AG04450 (cell line): ENCODE measurements at places on chromosomes 11 and 22. TPM values are rescaled to one million over a fixed set of nuclear protein-coding genes. Genes with fewer than 3 reads are reported as not detected.

DNA sequence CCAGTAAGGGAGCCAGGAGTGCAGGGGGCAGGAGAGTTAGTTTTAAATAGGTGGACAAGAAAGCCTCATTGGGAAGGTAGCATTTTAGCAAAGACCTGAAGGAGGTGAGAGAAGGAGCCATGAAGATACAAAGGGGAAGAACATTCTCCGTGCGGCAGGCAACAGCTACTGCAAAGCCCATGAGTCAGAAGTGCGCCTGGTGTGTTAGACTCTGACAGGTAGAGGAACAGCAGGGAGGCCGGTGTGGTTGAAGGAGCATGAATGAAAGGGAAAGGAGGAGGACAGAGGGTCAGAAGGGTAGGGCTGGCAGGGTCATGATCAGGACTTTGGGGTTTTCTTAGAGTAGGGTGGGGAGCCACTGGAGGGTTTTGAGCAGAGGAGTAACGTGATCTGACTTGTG lies 34.5 kb upstream of the PAMR1 start:
- DNase-seq, result no peak

GRCh38 chr22:49301398-49302149 lies 526.1 kb downstream of the BRD1 start:
- no peak for DNase-seq

- DNase-seq, result no peak
Observed at GRCh38 chr22:28019881-28020861, 101.1 kb upstream of the PITPNB start.

DNA sequence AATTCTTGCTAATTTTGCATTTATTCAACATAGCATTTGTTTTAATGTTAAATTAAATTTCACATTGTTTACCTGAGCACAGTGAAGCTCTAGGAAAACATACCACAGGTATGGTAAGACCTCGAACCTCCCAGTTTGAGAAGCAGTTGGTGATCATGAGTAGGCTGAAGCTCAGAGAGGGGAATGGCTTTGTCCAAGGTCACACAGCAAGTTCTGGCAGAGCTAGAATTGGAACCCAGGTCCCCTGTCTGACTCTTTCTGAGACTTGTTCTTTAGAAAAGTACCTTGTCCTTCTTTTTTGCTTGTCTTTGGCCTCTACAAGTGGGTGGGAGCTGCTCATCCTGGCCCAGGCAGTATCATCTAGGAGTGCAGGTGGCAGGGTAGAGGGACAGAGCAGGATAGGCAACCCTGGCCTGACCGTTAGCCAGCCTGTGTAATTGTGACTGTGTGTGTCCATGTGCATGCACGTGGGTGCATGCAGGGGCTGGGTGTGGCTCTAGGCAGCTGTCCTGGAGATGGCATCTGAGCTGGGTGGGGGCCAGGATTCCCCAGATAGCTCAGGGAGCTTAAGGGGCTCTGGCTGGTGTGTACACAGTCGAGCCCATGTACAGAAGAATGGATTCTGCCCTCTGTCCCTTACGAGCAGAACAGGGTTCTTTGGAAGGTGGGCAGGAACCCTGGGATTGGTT lies 21.6 kb downstream of the PHLDB1 start:
- no peak for DNase-seq

Gene ANO5
- not detected in 2 replicates for polyA plus RNA-seq

DNA sequence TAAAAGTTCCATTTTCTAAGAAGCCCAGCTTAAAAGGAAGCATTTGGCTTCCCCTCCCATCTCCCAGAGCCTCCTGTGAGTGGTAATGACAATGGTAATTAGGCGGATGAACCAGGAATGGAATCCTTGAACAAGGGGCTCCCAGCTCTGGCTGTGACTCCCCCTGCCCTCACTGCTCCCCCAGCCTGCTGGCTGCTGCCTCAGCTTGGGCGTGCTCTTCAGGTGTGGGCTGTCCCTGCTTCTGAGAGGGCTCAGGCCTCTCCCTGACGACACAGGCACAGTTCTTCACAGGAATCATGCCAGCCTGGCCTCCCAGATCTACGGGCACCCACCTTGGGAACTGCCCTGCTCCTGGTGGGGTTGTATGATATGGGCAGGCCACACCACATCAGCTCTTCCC lies 81.7 kb upstream of the NARS2 start:
- no peak for DNase-seq

Gene BTBD18
- not detected in 2 replicates for polyA plus RNA-seq

Gene NRXN2
- polyA plus RNA-seq, result not detected in 2 replicates

Gene APOL5
- 0.07 and 0.14 TPM in 2 replicates for polyA plus RNA-seq

Gene ART1
- polyA plus RNA-seq, result not detected in 2 replicates

DNA sequence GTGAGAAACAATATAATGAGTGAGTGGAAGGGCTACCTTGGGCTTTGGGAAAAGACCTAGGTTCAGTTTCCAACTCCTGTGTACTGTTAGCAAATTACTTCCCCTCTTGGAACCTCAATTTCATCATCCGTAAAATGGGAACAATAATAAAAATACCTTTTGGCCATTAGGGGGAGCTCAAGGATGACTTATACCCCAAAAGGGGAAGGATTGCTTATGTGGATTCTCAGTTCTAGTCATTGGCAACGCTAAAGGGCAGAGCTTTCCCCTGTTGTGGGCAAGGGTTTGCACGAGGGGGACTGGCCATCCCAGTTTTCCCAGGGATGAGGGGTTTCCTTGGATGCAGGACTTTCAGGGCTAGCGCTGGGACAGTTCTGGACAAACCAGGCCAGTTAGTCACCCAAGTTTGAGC lies 3.1 kb upstream of the COMMD9 start:
- DNase-seq, result no peak

- no peak for DNase-seq
Observed at GRCh38 chr22:49937758-49938564, 19.5 kb downstream of the CRELD2 start.

DNA sequence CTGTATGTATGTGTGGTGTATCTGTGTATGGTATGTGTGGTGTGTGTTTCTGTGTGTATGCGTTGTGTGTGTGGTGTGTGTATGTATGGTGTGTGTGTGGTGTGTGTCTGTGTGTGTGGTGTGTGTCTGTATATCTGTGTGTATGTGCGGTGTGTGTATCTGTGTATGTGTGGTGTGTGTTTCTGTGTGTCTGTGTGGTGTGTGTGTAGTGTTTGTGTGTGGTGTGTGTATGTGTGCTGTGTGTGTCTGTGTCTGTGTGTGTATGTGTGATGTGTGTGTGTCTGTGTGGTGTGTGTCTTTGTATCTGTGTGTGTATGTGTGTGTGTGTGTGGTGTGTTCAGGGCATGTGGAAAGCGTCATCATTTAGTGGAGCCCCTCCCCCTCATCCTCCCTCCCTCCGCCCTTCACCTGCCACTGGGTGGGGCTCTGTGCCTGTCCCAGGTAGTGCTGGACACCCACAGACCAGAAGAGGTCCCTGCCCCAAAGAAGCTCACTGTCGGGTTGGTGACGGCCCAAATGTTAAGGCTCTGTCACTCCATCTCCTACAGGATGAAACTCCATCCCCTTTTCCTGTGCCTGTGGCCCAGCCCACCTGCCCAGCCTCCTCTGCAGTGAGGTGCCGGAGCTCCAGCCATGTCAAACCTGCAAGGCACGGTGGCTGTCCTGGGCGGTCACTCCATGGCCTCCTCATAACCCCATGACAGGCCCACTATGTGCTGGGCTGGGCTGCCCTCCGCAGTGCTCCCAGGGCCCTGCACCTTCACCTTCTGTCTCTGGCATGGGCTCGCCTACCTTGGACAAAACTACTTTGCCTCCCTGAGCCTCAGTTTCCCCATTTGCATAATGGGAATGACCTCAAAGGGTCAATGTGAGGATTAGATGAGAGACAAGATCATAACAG lies 23.4 kb upstream of the SHISAL1 start:
- DNase-seq, result no peak

Gene CNIH2
- polyA plus RNA-seq, result 2.0 and 2.8 TPM in 2 replicates

Gene OR51F1
- not detected in 2 replicates for polyA plus RNA-seq

DNA sequence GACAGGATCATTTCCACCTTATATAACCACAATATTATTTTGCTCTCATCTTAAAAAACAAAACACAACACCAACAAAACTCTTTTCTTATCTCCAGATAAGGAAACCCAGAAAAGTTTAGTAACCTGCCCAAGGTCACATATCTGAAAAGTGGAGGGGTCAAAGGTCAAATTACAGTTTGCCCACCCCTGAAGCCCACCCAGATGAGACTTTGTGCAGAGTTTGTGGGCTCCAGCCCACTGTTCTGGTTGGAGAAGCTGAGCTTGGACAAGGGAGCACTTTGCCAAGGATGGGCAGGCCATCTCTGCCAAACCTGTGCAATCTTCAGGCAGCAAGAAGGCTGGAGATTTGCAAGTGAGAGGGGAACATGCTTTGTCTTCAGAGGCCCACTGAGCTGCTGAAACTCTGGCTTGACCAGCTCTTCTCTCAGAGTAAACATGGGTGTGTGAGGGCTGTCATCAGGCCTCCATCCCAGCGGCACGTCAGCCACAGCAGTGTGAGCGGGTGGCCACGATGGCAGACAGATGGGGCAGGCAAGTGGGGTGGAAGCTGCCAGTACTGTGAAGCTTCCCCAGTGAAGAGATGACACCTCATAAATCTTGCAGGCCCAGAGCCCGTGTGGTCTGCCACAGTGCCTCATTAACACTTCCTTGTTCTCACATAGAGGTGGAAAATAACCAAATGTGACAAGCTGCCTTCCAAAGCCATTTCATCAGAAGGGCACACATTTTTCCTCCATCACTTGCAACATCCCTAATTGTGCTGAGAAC lies 111.8 kb downstream of the CCDC81 start:
- no peak for DNase-seq

DNA sequence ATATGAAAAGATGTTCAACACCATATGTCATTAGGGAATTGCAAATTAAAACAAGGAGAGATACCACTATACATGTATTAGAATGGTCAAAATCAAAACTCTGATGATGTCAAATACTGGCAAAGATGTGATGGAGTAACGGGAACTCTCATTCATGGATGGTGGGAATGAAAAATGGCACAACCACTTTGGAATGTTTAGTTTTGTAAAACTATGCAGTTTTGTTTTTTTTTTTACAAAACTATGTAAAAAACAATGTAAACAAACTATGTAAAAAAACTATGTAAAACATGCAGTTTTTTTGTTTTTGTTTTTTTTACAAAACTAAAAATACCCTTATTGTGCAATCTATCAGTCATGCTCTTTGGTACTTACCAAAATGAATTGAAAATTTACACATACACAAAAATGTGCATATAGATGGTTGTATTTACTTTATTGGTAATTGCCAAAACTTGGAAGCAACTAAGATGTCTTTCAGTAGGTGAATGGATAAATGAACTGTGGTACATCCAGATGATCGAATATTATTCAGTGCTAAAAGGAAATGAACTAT lies 5.0 kb upstream of the USP47 start:
- no peak for DNase-seq

Gene SLC35C1
- polyA plus RNA-seq, result 4.7 and 10.6 TPM in 2 replicates

- no peak for DNase-seq
Observed at GRCh38 chr11:65578667-65579066, 2.8 kb downstream of the EHBP1L1 start.

DNA sequence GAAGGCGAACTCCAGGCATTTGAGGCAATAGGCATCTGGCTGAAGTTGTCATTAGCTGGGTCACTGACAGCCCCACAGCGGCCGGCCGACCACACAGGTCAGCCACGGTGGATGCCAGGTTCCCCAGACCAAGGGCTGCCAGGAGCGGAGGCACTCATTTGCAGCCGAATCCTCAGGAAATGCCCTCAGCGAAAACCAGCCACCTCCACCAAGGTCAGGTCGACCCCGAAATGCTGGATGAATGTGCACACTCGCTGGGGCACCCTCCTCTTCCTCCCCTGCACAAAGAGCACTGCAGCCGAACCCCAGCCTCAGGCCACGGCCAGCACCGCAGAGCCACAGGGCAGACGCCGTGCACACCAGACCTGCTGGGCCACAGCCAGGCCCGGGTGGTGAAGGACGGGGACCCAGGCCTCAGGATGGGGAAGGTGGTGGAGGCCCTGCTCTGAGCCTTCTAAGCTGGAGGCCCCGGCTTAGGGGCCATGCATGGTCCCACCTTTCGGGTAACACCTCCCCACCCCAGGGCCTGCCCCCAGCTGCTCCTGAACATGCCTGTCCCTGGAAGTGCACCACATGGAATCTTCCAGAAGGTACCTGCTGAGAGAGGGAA lies 206.0 kb downstream of the BRD1 start:
- no peak for DNase-seq

Gene KDM4D
- polyA plus RNA-seq, result 0.62 and 0.68 TPM in 2 replicates

Gene PICALM
- polyA plus RNA-seq, result 294 and 303 TPM in 2 replicates

DNA sequence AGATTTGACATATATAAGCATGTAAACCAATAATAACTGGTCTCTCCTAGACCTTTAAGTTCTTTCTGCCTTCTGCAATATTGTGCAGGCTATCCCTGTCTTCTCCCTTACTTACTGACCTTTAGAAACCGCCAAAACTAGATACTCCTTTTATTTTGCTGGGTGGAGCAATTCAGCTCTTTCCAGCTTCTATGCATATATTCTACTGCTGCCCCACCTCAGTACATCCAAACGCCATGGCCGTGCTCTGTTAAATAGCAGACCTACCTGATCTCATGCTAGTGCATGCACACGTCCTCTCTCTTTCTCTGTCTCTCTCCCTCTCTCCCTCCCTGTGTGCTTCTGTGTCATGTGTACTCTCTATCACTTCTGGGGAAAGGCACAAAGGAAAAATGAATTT lies 76.7 kb upstream of the CAPRIN1 start:
- no peak for DNase-seq

- DNase-seq, result no peak
Observed at GRCh38 chr11:75777461-75778110, 9.0 kb downstream of the DGAT2 start.

DNA sequence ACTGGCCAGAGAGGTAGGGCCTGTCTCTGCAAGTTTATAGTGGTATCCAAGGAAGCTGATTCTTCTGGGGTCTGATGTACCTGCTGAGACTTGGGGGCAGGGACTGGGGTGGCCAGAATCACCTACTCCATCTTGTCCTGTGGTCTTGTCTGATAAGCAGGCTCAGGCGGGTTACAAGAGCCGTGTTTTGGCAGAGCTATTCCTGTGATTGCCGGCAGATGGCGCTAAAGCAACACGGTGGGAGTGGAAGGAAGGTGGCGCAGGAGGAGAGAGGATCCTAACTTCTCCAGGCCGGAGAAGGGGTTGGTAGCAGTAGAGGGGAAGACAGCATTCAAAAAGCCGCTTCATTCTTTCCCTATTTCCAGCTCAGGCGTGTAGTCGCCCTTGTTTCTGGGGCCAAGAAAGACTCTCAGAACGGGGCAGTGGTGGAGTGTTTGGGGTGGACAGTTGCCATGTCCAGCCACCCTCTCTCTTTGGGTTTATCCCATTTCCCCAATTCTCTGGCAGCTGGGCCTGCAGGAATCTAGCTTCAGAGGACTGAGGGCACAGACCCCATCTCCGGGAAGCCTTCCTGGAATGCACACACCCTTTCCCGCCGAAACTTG lies 15.1 kb downstream of the CHRM1 start:
- DNase-seq, result peak; percentile 69

DNA sequence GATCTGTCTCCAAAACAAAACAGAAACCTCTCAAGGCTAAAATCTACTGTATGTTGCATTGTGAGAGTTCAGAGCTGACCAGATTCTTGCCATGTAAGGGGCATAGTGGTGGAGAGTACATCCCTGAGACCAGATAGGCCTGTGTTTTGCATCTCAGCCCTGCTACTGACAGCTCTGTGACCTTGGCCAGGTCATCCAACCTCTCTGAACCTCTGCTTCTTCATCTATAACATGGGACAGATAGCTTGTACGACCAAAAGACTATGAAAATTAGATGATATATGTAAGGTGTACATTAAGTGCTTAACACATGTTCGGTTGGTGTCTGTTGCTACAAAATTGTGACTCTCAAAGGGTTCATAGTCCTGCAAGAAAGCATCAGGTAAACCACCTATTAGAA lies 22.9 kb downstream of the ZNRF3 start:
- DNase-seq, result no peak

GRCh38 chr22:32413719-32414118 lies 1.7 kb upstream of the RTCB start:
- DNase-seq, result peak; percentile 6

- no peak for DNase-seq
Observed at GRCh38 chr11:96033599-96033998, 109.7 kb upstream of the MTMR2 start.

Gene OR51I1
- not detected in 2 replicates for polyA plus RNA-seq
